ENCODE measurements at places on chromosomes 5 and 9. TPM values are rescaled to one million over a fixed set of nuclear protein-coding genes. Genes with fewer than 3 reads are reported as not detected.

GRCh38 chr5:179137643-179138567 is 77.7 kb downstream of the ZNF354C start:
- no peak for DNase-seq

DNA sequence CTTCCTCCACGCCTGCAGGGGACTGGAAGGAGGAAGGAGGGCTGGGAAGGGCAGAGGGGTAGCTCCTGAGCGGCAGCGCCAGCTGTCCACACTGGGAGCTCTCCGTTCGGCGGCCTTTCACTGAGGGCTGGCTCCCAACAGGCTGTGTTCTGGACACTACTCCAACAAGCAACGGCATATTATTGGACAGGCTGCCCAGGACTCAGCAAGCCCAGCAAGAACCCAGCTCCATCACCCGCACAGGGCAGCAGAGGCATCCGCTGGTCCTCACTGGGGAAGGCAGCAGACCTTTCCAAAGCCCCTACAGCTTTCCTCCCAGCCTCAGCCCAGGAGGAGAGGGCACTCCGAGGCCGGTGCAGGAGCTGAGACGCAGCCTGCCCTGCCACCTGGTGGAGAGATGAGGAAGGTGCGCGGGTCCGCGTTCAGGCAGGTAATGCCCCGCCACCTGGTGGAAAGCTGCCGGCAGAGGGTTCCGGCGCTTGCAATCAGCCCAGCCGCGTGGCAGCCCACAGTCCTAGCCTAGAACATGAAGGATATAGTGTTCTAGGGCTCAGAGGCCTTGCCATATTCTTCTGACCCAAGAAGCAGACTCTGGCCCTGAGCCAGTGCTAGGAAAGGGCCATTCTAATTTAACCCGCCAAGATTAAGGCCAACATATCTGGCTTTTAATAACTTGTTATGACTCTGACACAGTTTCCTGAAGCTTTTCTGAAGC is 74.4 kb downstream of the NRG2 start:
- peak; percentile 32 for DNase-seq

- DNase-seq = peak; percentile 66
Observed at GRCh38 chr5:169711551-169712225, 74.6 kb downstream of the DOCK2 start.

DNA sequence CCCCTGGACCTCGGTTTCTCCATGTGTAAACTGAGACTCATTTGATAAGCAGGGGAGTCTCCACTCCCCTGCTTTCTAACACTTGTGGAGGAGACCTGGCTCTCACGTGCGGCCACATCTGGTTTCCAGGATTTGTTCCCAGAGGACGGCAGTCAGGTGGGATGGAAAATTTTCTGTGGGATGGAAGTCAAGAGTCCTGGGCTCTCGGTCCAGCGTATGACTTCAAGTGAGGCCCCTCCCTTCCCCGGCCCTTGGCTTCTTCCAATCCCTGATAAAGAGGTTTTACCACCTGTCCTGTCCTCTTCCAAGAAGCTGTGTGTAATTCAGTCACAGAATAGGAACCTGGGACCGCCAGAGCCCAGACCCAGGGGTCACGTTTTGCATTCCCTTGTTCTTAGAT is 35.0 kb downstream of the TMOD1 start:
- DNase-seq = no peak

- no peak for DNase-seq
Observed at GRCh38 chr9:106423575-106423974, 439.4 kb upstream of the ZNF462 start.

DNA sequence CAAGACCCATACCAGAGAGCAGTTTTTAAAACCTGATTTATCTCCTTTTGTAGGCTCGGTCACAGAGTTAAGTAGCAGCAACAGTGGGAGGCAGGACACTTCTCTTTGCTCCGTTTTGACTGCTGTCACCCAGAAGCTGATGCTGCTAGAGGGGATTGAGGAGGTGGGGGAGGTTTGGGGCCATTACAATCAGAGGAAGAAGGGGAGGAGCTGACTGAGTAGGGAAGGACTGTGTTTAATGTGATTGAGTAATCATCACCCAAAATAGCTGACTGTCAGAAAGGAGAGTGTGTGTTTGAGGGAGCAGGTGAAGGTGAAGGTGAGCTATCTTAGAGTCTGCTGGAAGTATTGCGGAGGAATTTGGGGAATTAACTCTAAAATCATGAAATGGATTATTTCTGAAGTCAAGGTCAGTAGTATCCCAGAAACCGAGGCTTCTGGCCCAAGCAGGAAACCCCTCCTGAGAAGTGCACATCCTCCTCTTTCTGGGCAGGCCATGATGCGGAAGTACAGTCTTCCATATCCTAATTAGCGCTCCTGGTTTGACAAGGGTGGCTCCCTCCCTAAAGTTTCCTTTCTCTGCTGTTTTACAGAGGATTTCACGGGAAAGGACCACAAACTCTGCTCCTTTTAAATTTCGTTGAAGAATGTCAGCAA is 214.9 kb downstream of the PLK2 start:
- DNase-seq = no peak

GRCh38 chr5:135095871-135096270 is 61.8 kb upstream of the PITX1 start:
- DNase-seq = no peak

DNA sequence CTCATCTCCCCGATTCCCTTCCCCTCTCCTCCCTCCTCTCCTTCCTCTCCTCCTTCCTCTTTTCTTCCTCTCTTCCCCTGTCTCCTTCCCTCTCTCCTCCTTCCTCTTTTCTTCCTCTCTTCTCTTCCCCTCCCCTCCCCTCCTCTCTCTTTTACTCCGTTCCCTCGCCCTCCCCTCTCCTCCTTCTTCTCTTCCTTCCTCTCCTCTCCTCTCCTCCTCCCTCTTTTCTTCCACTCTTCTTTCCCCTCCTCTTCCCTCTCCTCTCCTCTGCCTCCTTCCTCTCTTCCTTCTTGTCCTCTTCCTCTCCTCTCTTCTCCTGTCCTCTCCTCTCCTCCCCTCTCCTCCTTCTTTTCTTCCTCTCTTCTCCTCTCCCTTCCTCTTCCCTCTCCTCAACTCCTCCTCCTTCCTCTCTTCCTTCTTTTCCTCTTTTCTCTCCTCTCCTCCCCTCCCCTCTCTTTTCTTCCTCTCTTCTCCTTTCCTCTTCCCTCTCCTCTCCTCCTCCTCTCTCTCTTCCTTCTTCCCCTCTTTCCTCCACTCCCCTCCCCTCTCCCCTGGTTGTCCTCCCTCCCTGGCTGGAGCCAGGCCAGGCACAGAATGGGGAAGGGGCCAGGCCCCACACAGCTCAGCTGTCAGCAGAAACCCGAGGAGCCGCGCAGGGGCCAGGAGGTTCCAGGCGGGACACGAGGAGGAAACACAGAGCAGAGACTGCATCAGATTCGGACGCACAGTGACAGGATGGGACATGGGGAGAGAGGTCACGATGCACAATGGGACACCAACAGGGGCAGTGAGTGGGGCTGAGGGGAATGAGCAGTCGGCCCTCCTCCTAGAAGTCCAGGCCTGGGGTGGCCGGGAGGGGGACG is 48.0 kb downstream of the CAMK2A start:
- no peak for DNase-seq

Gene ZDHHC11
- total RNA-seq = 9.3 TPM

Gene EIF4E1B
- total RNA-seq = not detected

Gene LCN9
- not detected for total RNA-seq

Gene COL23A1
- total RNA-seq = 0.90 TPM

All from urinary bladder (tissue), 4 donors.